ENCODE measurements at places on chromosomes 2 and 18.

- DNase-seq, result peak; percentile 81
Observed at GRCh38 chr2:55010149-55010591, 40.1 kb downstream of the RTN4 start.

- no peak for DNase-seq
Observed at GRCh38 chr2:113357071-113357470, 78.3 kb upstream of the PAX8 start.

DNA sequence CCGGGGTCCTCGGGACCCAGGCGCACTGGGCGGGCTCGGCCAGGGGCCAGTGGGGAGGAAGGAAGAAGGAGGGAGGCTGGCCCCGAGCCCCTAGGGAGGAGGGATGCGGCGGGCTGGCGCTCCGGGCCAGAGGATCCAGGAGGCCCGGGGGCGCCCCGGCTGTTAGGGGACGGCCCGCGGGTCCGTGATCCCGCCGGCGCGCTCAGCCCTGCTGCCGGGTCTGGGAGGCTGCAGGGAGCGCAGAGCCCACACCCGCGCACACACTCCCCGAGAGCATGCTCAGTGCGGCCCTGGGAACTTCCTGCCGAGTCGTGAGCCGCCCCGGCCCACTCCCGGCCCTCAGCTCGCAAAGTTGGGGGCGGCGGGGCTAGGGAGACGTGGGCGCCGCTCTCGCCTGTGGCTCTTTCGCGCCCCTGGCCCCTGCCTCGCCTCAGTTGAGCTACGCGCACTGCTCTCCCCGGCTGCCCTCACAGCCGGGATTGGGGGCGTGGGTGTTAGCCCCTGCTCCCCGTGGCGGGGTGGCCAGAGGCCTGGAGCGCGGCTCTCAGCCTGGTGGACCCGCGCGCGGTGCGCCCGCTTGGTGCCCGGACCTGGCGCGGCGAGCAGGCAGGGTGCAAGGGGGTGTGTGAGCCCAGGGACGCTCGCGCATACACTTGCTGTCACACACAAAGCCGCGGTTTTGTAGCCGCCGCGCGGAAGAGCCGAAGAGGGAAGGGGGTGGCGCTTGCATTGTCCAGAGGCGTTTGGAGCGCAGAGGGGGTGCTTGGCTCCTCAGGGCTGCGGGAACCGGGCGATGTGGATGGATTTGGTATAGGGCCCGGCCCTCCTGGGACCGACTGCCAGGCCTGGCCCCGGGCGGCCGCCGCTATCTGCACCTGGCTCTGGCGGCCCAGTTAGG, 132.9 kb upstream of the MGAT5 start:
- DNase-seq, result peak; percentile 65

DNA sequence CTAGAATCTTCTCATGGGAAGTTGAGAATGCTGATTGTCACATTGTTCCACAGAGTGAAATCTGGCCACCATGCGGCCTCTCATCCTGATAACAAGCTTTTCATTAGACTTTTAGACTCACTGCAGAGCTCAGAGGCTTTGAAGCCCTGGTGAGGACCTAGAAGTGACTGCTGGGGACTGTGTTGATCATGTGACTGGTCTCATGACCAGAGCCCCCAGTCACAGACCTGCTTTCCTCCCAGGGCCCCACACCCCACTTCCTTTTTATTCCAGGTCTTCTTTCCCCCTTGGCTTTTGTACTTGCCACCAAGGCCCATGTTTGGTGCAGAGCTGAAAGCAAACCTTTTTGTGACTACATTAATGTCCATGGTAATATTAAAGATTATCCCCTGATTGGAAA, 45.2 kb downstream of the PRKCE start:
- no peak for DNase-seq

DNA sequence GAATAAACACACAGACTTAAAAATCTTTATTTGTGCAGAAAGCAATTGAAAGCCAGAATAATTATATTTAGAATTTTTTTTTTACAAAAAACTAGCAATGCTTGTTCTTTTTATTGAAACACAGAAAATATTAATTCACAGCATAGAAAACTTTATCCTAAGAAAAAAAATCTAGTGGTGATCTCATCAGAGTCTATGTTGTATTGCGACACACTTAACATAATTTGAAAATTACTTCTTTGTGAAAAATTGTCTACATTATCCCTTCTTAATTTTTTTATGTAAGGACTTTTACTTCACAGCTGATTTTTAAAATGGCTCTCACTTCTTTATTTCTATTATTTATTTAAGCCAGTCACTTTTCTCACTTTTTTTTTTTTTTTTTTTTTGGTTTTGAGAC, 103.4 kb downstream of the LDLRAD4 start:
- no peak for DNase-seq

DNA sequence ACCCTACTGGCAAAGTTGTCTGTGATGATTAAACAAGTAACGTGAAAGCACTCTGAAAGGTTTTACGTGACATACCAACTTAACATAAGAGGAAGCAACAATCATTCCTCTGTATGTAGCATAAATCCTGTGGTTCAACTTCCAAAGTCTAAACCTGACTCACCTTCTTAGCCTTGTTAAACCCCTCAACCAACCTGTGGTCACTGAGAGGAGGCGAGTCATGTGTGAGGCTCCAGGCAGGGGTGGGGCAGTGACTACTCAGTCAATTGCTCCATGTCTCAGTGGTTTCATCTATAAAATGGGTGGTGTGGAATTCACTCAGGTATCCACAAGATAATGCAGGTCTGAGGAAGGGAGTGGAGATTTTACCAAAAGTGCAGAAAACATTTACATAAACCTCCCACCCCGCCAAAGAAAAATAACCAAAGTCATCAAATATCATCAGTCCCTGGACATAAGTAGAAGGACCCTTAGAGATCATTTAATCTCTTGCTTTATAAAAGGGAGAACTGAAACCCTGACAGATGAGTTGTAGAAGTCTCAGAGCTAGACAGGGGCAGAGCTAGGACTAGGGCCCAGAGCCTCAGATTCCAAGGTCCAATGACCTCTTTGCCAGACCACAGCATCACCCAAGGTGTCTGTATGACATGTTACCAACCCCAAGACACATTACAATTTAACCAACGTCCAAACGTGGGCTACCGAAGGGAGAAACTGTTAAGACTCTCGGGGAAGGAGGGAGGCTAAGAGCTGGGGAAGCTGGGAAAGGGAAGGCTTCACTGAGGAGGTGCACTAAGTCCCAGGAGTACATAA, 3.7 kb upstream of the PCBP1 start:
- DNase-seq, result no peak

- DNase-seq, result no peak
Observed at GRCh38 chr2:118097657-118098056, 9.4 kb downstream of the INSIG2 start.

GRCh38 chr2:9753276-9753600, 90.0 kb upstream of the TAF1B start:
- DNase-seq, result no peak

DNA sequence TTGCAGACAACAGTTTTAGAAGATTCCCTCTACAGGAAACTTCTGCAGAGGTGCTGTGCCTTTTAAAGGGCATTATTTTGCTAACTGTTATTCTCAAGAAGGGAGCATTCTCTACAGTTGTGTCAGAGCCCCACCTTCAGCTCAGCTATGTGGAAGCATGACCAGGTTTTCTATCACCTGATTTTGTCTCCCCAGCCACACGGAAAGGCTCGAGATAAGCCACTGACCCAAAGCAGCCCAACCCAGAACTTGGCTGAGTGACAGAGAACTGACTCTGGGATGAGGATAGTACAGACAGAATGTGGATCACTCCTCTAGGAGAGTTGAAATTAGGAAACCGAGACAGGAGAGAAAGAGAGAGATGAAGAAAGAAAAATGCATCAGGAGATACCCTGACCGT, 10.7 kb downstream of the COL4A4 start:
- DNase-seq, result no peak

GRCh38 chr2:12109363-12110017, 363.1 kb downstream of the LPIN1 start:
- DNase-seq, result no peak

- no peak for DNase-seq
Observed at GRCh38 chr2:10548626-10549025, 100.5 kb upstream of the ODC1 start.

- DNase-seq, result no peak
Observed at GRCh38 chr2:70431716-70432347, 121.8 kb downstream of the TGFA start.

GRCh38 chr2:96916156-96916630, 46.3 kb upstream of the SEMA4C start:
- DNase-seq, result no peak

DNA sequence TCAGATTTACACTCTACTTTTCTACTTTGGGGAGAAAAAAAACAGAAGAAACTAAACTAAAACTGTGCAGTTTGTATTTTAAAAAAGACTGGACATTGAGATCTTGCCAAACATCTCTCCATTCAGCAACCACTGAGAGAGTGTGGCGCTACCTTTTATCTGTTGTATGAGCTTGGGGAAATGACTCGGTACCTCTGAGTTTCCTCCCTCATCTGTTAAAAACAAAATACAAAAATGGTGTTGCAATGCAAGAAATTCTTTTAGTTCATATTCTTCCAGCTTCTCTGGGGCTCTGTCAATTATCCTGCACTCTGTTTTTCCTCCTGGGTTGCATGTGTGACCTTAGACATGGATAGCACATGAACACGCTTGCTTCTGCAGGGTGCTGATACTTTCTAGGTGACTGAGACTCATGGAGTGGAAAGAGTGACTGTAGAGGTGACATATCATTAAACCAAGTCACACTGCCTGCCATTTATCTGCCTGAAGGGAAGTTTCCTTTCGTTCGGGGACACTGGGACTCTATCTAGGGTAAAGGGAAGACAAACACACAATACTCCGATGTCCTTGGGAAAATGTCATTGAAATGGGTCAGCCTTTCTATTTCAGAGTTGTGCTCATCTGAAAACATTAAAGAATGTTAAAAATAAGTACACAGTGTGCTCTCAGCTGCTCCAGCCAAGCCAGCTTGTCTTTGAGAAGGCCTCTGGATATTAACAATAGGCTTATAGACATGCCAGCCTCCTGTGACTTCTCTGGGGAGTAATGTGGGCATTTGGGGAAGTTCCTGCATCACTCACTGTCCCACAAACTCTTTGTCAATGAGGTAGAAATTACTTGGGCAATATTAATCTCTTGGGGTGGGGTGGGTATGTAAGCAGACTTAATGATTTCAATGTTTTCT, 91.4 kb downstream of the TRIB2 start:
- DNase-seq, result no peak

DNA sequence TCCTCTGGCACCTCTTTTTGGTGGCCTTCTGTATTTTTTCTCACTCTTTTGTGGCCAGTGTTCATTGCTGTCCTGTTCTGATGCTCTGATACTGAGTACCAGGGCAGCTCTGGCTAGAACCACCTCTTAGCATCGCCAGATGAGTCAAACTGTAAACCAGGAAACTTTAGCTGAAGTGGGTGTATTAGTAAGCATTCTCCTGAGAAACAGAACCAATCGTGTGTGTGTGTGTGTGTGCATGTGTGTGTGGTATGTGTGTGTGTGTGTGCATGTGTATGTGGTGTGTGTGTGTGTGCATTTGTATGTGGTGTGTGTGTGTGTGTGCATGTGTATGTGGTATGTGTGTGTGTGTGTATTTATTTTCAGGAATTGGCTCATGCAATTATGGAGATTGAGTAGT, 166.3 kb upstream of the SKOR2 start:
- no peak for DNase-seq

- no peak for DNase-seq
Observed at GRCh38 chr2:3483986-3484960, 35.1 kb downstream of the ADI1 start.

DNA sequence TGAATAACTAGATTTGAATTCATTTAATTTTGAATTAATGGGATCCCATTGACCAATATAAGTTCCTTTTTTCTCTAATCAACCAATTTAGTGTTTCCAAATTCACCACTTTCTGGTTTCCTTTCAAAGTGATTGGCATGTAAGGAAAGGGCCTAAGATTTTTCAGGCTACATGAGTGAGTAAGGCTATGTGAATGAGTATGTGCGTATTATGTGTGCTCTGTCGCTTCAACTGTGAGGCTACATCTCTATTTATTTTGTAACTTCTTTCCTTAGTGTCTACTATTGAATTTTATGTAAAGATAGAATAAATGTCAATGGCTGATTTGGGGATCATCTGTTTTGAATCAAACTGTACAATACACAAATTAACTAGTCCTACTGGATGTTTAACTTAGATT, 110.6 kb downstream of the ABCA12 start:
- DNase-seq, result no peak

GRCh38 chr2:29450596-29451222, 335.5 kb downstream of the CLIP4 start:
- DNase-seq, result no peak

DNA sequence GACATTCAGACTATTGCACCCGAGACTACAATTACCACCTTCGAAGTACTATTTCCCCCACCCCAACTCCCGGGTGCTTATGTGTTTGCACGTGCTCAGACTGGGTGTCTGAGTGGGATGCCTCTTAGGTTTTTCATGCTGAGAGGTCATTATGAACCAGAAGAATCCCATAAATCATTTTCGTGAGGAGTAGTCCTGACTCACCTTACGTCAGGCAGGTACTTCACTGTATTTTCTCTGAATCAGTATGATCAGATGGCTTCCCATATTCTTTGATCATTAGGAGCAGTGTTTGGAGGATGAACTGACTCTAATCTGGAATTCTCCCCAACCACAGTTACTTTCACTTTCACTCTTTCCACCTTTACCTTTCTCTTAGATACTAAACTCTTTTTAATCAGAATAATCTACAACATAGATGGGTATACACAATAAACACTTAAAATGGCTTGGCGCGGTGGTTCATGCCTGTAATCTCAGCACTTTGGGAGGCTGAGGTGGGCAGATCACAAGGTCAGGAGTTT, 38.4 kb upstream of the STAT4 start:
- DNase-seq, result no peak

DNA sequence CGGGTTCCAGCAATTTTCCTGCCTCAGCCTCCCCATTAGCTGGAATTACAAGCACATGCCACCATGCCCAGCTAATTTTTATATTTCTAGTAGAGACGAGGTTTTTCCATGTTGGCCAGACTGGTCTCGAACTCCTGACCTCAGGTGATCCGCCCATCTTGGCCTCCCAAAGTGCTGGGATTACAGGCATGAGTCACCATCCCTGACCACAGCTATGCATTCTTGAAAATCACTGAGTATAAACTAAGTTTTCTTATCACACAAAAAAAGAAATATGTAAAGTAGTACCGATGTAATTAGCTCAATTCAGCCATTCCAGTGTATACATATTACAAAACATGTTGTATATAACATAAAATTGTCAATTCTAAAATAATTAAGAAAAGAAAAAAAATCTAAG, 232.7 kb downstream of the MBD2 start:
- no peak for DNase-seq

GRCh38 chr2:237195396-237196120, 109.9 kb downstream of the COPS8 start:
- DNase-seq, result no peak

GRCh38 chr2:240095556-240096523, 40.3 kb downstream of the COPS9 start:
- no peak for DNase-seq

- peak; percentile 27 for DNase-seq
Observed at GRCh38 chr2:239234191-239235175, 166.3 kb downstream of the HDAC4 start.

- DNase-seq, result no peak
Observed at GRCh38 chr2:239959059-239959971, 65.8 kb downstream of the NDUFA10 start.
